ENCODE measurements at places on chromosomes 16 and 17.

DNA sequence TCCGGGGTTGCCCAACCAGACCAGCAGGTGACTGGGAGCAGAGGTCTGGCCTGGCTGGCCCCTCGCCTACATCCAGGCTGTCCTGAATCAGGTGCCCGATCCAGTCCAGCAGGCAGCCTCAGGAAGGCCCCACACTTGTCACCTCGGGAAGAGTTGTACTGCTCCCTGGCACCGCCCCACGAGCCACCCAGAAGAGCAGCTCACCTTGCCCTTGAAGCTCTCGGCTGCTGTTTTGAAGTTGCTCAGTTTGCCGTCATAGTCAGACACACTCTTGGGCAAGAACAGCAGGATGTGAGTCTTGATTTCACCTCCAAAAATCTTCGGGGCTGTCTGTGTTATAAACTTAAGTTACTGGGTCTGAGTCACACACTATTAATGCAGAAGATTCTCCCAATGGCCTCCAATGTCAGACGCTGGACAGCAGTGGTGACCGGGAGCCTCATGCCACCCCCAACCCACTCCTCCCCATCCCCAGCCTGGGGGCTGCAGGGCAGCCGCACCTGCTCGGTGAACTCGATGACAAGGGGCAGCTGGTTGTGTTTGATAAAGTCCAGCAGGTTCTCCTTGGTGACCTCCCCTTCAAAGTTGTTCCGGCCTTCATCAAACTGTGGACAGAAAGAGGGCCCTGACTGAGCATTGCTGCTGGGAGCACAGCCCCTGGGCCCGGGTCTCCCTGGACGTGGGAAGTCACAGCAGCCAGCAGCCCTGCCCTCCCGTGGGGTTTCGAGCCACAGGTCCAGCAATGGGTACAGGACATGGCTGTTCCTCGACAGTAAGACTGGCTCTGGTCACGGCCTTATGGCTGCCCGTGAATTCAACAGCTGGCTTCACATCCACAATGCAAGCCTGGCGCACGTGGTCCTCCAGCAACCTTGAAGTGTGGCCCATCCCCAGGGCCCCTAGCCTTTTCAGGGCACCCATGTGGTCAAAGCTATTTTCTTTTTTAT, 12.2 kb upstream of the PPP1R27 start:
- DNase-seq = no peak

- no peak for DNase-seq
Observed at GRCh38 chr16:65125871-65126270, 4.0 kb upstream of the CDH11 start.

- no peak for DNase-seq
Observed at GRCh38 chr17:37148156-37148555, 199.4 kb downstream of the AATF start.

DNA sequence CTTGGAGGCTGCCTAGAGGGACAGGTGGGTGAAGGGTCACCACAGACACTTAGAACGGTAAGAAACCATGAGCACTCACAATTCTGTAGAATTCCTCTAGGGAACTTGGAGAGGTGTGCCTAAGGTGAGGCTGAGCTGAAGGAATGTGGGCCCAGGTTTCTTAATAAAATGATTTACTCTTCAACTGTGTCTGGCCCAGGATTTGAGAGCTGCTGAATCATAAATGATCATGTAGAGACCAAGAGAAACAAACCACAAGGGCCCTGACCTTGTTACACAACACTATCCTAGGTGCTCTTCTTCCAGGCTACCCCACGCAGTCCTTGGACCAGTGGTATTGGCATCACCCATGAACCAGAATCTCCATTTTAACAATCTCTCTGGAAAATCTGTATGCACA, 27.7 kb downstream of the ZNF18 start:
- no peak for DNase-seq

GRCh38 chr17:40462343-40463121, 19.3 kb downstream of the IGFBP4 start:
- no peak for DNase-seq

- no peak for DNase-seq
Observed at GRCh38 chr16:83586461-83587200, 221.1 kb upstream of the HSBP1 start.

GRCh38 chr17:60971515-60972369, 294.1 kb downstream of the BCAS3 start:
- peak; percentile 7 for DNase-seq

GRCh38 chr17:78601577-78602190, 24.5 kb upstream of the DNAH17 start:
- no peak for DNase-seq

DNA sequence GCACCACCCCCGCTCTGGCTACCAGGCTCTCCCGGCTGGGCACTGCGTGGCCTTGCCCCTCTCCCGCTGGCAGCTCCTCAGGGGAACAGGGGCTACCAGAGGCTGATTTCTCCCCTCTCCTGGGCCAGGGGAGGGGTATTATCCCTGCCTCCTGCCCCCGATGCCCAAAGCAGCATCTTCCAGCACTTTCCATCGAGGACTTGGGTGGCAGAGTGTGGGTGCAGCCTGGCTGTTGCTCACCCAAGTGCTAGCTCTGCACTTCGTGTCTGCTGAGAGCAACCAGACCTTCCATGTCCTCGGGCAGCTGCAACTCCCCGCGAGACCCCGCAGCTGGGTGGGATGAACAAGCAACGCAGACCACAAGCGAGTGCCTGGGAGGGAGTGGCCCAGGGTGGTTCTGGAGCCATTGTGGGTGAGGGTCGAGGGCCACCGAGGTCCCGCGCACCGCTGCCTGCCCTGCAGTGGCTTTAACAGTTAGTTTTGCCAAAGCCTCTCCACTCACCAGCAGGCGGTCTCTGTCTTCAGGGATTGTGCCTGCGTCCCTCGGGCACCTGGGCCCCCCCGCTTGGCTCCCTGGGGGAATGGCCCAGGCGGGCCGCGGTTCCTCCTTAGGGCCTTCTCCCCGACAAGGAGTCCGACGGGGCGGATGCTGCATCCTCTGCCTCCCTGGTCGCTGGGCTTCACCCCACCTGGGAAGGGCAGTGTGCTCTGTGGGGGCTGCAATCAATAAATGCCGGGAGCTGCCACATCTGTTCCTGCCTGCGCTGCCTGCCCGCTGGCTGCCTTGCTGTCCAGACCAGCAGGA, 8.4 kb downstream of the SLC25A10 start:
- no peak for DNase-seq

GRCh38 chr16:68064791-68065365, 20.3 kb upstream of the NFATC3 start:
- no peak for DNase-seq

DNA sequence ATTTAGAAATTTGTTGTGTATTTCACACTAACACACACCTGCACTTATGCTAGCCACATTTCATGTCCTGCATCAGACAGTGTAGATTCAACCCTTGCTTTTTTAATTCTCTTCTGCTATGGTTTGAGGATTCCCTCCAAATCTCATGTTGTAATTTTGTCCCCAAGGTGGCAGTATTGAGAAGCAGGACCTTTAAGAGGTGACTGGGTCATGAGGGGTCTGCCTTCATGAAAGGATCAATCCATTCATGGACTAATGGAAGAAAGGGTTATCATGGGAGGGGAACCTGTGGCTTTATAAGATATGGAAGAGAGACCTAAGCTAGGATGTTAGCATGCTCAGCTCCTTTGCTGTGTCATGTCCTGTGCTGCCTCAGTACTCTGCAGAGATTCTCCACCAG, 1032.2 kb downstream of the CDH11 start:
- DNase-seq = no peak

DNA sequence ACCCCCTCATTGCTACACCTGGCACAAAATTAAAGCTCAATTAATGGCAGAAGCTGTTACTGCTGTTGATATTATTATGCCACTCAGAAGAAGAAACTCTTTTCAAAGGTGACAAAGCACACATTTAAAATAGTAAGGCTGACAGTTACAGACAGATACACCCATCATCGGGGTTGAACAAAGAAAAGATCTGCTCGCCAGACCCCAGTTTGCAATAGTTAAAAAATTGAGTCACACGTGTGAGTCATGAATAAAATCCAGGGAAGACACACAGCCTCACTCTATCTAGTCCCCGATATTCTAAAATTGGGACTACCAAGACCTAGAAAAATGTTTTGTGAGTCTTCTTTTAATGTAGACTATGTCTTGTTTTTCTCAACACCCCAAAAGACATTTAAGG, 330.0 kb upstream of the SOX9 start:
- DNase-seq = no peak

DNA sequence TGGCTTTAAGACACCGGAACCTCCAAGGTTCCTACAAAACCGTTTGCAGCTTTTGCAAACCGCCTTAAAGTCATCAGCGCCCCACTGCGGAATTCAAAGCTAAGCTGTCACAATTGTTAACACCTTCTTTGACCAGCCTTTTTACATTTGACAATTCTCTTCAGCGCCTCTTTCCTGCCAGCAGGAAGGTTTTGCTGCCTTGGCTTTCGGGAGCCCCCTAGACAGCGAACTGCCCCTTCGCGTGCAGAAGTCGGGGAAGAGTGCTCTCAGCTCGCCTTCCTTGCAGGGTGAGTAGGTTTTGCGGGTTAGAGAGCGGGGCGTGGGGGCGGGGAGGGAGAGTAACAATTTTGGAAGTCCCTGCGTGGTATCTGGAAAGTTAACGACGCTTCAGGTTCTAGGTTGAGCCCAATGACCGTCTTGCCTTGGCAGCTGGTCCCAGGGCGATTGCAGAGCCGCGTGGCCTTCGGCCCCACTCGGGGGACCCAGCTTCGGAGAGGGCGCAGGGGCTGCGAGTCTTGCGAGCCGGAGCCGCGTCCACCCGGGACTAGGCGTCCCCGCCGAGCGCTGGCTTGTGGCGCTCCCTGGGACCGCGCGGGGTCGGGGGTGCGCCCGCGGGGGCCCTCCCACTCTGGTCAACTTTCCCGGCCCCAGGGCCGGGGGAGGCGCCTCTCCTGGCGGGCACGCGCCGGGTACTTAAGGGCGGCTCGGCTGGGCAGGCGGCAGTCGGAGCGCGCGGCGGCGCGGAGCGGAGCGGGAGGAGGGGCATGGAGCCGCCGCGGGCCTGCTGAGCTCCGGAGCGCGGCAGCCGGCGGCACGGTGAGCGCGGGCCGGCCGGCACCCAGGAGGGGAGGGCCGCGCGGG, at the start of gene HAS3:
TSS of gene HAS3 (plus strand) at position 153 of the 861 bp plus-strand sequence. CDS start 3,743 bp downstream, outside the sequence.
- no peak for DNase-seq

DNA sequence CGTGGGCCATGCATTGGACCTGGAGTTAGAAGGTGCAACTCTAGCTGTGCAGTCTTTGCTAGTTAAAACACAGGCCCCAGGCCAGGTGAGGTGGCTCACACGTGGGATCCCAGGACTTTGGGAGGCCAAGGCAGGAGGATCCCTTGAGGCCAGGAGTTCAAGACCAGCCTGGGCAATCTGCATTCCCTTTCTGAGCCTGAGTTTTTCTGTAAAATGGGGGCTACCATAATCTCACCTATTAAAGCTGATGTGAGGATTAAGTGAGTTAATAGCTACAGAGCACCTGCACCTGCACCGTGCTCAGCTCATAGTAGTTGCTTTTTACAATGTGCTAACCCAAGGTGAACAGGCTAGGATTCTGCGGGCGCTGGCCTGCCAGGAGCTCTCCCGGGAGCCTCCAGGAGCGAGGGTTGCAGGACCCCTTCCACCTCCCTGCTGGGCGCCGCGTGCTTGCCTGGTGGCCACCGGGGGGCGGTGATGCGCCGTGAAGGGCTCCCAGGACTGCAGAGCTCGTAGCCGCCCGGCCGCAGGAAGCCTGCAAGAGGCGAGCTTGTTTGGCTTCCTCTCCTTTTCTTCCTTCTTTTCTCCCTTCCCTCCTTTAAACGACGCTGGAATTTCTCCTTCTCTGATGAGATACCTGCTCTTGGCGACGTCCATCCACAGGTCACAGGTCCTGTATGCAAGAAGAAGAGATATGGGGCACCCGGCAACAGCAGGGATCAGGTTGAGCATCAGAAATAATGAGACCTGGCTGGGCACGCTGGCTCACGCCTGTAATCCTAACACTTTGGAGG, 51.3 kb downstream of the ZFP90 start:
- DNase-seq = peak; percentile 41

DNA sequence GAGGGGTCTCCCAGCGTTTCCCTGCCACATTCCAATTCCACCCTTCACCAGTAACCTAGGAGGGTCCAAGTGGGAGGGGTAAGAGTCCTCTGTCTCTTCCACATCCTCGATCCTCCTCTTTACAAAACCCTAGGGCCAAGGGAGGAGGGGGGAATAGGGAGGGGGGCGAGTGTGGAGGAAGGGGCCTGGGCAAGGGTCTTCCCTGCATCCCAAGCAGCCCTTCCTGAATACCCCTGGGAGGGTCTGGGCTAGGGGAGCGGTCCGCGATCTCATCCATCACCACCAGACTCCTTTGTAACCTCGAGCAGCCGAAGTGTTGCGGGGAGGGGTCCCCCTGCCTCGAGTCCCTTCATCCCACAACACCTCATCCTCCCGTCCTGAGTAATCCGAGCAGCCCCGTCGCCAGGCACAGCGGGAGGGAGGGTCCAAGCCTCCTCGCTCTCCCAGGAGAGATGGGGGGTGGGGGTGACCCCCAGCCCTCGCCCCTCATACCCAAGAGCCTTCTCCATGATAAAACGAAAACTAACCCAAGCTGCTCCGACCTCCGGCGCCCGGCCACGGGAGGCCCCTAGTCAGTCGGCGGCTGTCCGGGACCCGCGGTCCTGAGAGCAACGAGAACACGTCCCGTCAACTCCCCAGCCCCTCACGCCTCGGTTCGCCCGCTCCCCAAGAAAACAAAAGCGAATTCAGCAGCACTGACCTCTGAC, 502 bp downstream of the SMPD3 start:
- DNase-seq = no peak

DNA sequence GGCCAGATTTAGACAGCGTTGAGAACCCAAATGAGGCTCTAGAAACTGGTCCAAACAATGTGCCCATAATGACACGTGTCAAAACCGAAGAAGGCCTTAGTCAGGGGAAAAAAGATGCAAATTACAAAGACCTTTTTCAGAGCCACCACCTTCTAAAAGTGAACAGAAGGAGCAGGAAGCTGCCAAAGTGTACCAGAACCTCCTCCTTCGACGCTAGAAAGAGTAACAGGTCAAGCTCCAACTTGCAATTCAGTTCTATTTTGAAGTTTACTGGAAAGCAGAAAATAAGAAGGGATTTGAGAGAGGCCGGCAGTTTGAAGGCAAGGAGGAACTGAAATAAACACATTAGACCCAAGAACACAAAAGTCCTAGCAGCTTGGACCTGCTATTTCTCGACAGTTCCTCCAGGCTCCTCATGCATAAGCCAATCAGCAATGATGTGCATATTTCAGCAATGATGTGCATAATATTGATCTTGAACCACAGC, 61.8 kb downstream of the XYLT1 start:
- no peak for DNase-seq

GRCh38 chr17:8916466-8916865, 49.0 kb upstream of the PIK3R6 start:
- no peak for DNase-seq

DNA sequence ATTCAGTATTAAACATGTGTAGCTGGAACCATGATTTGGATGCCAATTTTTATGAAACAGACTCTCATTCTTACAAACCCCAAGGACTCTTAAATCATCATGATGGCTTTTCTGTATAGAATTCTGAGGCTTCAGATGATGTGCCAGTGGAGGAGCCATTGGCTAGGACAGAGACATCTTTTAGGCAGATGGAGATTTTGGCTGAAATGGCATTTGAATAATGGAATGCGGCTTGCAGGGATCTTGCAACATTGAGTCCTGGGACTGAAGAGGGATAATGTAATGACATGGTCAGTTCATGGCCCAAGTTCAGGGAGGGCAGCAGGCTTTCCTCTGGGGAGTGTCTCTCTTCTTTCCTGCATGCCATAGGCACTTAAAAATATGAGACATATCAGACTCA, 172.4 kb downstream of the ABCA8 start:
- no peak for DNase-seq

All from left renal cortex interstitium (tissue), 4 donors.